Left renal pelvis (tissue), 4 donors: ENCODE measurements at places on chromosomes 12 and 14.

DNA sequence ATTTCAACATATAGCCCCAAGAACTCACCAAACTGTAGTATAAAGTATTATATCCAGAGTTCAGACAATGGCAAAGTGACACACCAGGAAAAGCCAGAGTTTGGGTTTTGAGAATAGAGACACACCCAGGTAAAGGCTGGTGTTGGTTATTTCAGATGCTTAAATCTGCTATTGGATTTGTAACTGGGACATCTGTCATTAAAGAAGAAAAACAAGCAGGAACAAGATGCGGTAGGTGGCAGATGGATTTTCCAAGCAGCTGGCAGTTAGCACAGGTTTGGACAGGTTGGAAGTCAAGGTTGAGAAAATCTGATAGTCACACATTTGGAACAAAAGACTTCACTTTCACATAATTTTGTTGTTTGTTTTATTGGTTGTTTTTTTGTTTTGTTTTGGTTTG lies 14.4 kb upstream of the CDK17 start:
- no peak for DNase-seq

DNA sequence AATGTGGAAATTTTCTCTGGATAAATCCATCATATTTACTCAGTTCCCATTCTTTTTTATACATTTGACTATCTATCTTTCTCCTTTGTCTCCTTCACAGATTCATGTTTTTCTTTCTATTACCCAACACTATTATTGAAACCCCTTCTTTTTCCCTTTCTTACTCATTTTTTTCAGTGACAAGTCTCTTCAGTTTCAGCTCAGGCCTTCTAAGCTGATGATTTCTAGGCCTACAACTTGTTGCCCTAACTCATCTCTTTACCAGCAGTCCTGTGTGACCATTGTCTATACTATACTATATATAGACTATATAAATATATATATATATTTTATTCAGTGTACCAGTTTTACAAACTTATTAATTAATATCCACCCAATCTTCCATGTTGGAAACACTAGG lies 31.8 kb downstream of the SLC16A7 start:
- no peak for DNase-seq

DNA sequence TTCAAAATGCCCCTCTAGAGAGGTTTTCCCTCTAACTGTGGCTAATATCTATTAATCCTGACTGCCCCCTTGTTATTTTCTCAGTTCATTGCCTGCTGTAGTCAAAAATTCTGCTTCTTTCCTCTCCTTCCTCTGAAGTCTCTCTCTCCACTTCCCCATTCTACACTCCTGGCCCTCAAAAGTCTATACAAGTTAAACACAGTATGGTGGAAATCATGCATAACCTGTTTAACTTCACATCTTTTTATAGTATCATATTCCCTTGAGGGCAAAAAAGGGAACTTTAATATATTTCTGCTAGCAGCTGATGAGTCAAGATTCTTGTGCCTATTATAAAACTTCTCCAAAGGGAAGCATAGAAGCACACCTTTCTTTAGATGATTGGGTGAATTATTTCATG lies 16.7 kb downstream of the GRIP1 start:
- no peak for DNase-seq

GRCh38 chr12:24230061-24230701 lies 280.7 kb upstream of the SOX5 start:
- DNase-seq = peak; percentile 15

- DNase-seq = no peak
Observed at GRCh38 chr12:118060301-118061010, 523 bp downstream of the WSB2 start.

DNA sequence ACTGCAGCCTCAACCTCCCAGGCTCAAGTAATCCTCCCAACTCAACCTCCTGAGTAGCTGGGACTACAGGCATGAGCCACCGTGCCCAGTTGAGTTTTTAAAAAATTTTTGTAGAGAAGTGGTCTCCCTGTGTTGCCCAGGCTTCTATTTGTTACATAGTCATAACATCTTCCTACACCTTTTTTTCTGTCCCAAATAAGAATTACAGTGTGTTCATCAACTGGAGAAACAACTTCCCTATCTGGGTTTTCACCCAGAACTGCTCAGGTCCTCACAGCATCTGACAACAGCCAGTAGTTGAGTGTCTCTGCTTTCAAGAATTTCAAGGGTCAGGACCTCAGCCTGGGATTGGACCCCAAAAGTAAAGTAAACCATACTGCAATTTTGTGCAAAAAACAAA lies 235.2 kb upstream of the AMIGO2 start:
- no peak for DNase-seq

- DNase-seq = no peak
Observed at GRCh38 chr12:57063991-57064685, 14.2 kb upstream of the MYO1A start.

DNA sequence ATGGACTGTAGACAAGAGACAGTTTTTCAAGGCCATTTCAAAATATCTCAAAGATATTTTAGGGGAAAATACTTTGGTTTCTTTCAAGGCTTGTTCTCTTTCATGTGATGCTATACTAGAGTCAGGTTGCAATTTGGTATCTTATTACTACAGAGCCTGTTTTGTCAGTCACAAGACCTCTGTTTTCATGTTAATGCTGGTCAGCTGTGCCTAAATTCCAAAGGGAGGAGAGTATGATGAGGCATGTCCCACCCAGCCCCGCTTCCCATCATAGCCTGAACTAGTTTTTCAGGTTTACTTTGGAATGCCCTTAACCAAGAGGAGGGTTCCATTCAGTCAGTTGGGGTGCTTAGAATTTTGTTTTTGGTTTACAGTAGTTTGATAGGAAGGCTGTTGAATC lies 52.6 kb downstream of the GPHB5 start:
- no peak for DNase-seq

DNA sequence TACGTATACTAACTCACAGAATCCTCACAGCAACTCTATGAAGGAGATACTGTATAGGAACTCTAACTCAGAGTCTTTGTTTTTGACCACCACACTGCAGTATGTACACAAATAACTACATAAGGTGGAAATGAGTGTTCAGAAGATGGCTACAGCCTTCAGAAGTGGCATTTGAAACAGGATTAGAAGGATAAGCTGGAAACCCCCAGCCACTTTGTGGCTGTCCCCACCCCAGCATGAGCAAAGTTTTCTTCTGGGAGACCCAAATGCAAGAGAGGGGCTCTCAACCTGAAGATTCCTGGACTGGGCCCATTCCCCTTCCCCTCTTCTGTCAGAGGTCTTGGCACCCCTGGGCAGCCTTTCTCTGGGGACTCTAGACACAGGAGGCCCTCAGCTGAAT lies 43.2 kb upstream of the PNMA1 start:
- DNase-seq = no peak

DNA sequence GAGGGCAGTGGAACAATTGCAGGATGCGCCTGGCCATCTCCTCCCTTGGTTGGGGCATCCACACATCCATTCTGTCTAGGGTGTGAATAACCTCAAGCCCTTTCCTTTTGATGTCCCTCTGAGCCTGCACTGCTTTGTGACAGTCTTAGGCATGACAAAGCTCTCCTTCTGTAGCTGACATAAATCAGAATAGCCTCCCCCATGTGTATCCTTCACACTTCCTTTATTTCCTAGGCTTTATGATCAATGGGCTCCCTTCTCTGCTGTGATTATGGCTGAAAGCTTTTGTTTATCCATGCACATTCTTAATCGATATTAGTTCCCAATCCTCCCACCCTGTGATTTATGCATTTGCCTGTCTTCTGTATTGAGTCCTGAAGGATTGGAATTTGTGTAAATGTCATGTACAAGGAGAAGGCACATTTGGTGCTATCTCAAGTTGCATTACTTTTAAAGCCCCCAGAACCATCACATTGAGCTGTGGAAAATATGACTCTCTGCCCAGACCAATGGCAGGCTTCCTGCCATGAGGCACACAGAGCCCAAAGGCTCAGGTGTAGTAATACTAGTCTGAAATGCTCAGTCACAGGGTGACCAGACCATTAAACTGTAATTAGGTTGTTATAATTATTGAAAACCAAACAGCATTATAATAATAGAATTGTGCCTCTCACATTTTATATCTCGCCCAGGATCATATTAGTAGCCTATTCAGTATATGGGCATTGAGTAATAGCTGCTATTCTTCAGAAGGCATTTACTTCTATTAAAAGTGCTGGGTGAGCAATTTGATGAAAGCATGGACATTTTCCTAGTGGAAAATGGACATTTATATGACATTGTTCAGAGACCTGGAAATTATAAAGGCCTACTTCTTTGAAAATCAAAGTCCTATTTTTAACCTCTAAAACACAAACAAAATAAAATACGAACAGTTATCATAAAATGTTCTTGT lies 14.0 kb downstream of the EMP1 start:
- DNase-seq = no peak

DNA sequence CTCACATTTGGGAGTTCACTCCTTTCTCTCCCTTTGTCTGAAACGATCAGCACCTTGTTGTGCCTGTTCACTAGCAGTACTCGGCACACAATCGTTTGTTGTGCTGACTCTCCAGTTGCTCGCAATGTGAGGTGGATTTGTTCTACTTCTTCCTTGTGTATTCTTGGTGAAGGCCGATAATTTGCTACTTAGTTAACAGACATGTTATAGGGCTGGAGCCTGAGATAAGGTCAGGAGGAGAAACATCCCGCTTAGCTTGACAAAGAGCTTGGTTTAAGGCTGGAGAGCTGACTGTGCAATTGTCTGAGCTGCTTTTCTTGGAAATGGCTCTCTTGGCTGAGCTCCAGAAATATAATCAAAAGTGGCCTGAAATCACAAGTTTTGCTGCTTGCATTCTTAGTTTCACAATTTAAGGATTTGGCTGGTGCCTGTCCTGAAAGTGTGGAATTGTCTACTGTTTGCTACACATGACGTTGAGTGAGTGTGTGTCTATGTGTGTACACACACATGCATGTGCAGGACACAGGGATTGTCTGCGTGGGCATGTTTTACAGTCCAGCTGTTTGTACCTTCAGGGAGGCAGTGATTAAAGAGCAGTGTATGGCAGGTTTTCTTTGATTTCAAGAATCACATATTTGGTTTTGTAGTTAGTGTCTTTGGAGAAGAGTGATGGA lies 77.7 kb downstream of the ARF6 start:
- no peak for DNase-seq
